ENCODE measurements at places on chromosomes 4 and X.
A peak's percentile ranks its signal among the peaks of the same experiment; 100 is the strongest.

- no peak for DNase-seq
These were observed 207.4 kb downstream of the TMA16 start for GRCh38 chr4:163701916-163702315.

- DNase-seq: no peak
These were observed 773 bp upstream of the ZNF827 start for GRCh38 chr4:145939441-145939750.

GRCh38 chrX:56564164-56564885 is 898 bp downstream of the UBQLN2 start:
- peak; percentile 56 for DNase-seq

- no peak for DNase-seq
These were observed 101.7 kb downstream of the NAA11 start for GRCh38 chr4:79223993-79224776.

GRCh38 chr4:74085669-74086068 is 13.3 kb downstream of the CXCL2 start:
- no peak for DNase-seq

- DNase-seq: no peak
These were observed 70.4 kb downstream of the STARD8 start for GRCh38 chrX:68717663-68718442.

- DNase-seq: no peak
These were observed 25.2 kb downstream of the YTHDC1 start for GRCh38 chr4:68324519-68325262.

GRCh38 chr4:177453116-177453515 is 10.9 kb upstream of the AGA start:
- no peak for DNase-seq

GRCh38 chrX:150704030-150704613 is 10.9 kb downstream of the MTMR1 start:
- no peak for DNase-seq

- no peak for DNase-seq
These were observed 135.6 kb upstream of the SMAD1 start for GRCh38 chr4:145346081-145346480.

GRCh38 chrX:54427837-54428424 is 12.3 kb upstream of the TSR2 start:
- no peak for DNase-seq

GRCh38 chr4:184897895-184898294 is 72.1 kb upstream of the ACSL1 start:
- peak; percentile 15 for DNase-seq

GRCh38 chrX:45622042-45622423 is 421.4 kb upstream of the DIPK2B start:
- no peak for DNase-seq

DNA sequence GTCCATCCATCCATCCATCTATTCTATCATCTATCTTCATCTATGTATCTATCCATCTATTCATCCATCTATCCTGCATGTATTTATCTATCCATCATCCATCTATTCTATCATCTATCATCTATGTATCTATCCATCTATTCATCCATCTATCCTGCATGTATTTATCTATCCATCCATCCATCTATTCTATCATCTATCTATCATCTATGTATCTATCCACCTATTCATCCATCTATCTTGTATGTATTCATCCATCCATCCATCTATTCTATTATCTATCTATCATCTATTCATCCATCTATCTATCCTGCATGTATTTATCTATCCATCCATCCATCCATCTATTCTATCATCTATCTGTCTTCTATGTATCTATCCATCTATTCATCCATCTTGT is 65.9 kb upstream of the PPP2R3B start:
- DNase-seq: no peak

- DNase-seq: no peak
These were observed 35.6 kb downstream of the MAP7D3 start for GRCh38 chrX:136215559-136215958.

GRCh38 chrX:68183612-68184214 is 249.6 kb downstream of the OPHN1 start:
- DNase-seq: no peak

GRCh38 chrX:114889481-114889880 is 127.9 kb downstream of the IL13RA2 start:
- no peak for DNase-seq

All from substantia nigra (tissue), 51 donors.